Suppressor macrophage (primary cell): ENCODE measurements at places on chromosomes 6 and 20.

DNA sequence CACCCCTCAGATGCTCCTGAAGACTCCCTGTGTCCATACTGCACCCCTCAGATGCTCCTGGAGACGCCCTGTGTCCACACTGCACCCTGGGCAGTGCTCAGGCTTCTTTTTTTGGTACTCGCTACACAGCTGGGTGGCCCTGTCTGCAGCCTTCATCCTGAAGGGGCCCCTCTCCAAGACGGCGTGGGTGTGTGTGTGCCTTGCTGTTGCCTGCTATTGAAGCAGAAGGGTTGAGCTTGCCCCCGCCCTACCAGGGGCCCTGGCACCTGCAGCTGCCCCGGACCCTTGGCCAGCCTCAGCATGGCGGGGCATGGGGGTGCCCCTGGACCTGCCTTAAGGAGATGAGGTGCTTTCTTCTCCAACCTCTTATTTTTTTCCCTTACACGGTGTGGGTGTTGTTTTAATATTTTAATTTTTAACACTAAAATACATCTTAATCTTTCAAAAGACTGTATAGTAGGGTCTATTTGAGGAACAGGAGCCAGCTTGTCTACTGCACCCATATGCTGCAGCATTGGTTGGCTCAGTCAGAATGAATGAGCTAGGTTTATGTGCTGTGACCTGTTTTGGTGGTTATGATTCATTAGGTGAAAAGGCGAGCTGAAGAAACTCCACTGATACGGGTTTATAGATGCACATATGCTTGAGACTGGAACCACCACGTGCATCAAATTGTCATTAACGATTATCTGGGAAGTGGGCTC, 135.9 kb downstream of the AGPAT4 start:
- DNase-seq, result no peak

- no peak for DNase-seq
Observed at GRCh38 chr6:138229663-138230179, 11.4 kb upstream of the PBOV1 start.

DNA sequence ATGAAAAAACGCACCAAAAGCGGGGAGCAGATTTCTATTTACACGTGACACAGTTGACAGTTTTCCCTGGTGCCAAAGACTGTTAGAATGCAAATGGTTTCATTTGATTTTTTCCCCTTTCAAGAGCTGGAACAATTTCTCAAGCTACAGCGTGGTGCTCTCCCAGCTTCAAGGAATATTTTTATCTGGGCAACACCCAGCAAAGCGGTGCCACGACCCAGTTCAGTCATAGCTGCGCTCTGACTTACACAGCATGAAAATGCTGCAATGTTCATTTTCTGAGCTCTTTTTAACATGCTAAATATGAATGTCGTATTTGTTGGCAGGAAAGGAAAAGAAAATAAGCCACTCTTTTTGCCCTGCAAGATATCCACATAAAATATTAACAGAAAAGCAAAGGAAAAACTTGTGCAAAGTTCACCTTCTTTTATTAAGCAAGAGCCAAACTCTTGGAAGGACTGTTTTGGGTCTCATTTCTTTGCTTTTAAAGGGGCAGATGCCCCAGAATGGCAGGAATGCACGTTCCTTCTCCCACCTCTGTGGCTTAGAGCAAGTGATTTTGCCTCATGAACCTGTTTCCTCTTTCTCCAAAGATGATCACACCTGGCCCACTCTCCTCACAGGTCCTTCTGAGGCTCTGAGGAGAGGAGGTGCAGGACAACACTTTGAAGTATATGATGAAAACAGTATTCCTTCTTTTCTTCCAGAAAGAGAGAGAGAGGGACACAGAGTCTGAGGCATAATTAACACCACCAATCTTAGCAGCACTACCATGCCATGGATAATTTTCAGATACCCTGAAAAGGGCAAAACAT, 47.0 kb downstream of the TTI1 start:
- DNase-seq, result no peak

DNA sequence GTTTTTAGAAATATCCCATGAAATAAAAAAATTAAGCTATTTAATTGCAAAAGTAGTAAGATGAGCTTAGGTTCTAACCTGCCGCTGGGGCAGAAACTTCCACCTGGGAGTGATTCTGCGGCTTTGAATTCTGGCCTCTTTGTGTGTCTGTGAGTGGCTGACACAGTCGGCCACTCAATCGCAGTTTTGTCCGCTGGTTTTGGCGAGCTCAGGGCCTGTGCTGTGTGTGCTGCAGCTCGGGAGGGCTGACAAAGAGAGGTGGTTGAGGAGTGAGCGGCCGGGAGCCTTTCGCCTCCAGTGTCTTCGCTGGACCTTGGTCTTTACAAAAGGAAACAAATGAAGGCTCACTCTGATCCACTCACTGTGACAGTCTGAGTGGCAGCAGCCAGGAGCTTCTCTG, 128.4 kb downstream of the TIAM2 start:
- DNase-seq, result no peak

DNA sequence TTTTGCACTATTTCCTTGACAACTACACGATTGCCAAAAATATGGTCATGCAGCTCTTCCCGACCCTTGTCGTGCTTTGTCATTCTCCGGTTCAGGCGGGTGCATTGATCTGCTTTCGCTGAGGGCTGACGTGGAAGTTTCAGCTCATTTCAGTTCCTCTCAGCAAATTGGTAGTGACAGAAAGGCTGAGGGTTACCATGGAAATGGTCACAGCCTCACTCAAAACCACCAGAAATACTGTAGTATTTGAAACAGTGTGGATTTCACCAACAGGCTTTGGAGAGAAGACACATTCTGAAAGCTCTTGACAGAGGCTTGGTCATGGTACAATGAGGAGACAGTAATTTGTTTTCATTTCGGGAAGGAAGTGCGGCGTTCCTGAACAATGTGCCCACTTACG, 99.7 kb upstream of the EXOC2 start:
- no peak for DNase-seq

- DNase-seq, result no peak
Observed at GRCh38 chr20:36585410-36586125, 12.2 kb downstream of the TGIF2 start.

- DNase-seq, result no peak
Observed at GRCh38 chr6:100138346-100139022, 144.5 kb upstream of the MCHR2 start.
